ENCODE measurements at places on chromosomes 1 and 21.

DNA sequence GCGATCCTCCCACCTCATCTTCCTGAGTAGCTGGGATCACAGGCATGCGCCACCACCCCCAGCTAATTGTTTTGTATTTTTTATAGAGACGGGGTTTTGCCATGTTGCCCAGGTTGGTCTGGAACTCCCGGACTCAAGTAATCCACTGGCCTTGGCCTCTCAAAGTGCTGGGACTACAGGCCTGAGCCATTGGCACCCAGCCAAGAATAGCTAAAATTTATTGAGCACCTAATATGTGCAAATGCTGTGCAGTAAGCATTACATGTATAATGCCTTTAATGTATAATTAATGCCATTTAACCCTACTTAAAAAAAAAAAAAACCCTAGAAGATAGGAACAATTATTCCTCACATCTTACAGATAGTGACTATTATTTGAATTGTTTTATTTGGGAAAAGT, 42.9 kb downstream of the ZNF691 start:
- no peak for DNase-seq

- no peak for DNase-seq
These were observed 24.2 kb upstream of the CXADR start for GRCh38 chr21:17488620-17489019.

GRCh38 chr1:20142001-20142710, 3.0 kb downstream of the PLA2G2F start:
- DNase-seq: no peak

DNA sequence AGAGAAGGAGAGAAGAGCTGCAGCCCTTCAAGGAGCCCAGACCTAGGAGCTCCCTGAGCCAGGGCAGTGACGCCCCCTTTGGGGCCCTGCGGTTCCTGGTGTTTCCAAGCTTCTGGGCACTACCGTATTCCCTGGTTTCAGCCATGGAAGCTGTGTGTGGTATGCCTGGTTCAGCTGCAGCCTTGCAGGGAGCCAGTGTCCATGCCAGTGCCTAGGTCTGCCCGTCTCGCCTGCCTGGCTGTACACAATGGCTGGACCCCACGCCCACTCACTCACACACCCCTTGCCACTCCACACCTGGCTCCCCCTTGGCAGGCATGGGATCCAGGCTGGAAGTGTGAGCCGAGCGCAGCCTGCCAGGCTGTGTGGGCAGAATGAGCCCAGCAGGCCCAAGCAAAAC, 87.7 kb downstream of the ADARB1 start:
- DNase-seq: no peak

DNA sequence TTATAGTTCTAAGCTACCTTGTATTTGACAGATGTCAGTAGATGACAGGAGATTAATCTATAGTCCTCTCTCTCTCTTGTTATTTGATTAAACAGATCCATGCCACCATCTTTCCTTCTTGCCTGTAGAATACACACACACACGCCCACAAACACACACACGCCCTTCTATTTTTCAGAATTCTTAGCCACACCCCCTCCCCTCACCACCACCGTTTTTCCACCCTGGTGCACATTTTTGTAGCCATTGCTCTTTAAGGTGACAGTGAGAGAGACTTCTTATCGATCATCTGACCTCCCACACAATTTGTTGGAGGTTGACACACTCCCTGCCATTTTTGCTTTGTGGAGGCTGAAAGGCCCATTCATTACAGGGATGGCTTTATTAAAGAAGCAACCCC, 123.2 kb downstream of the NTNG1 start:
- no peak for DNase-seq

GRCh38 chr1:161168906-161169305, 2.7 kb downstream of the PPOX start:
- DNase-seq: no peak

GRCh38 chr1:52190500-52191252, 48.8 kb downstream of the ZFYVE9 start:
- DNase-seq: no peak

DNA sequence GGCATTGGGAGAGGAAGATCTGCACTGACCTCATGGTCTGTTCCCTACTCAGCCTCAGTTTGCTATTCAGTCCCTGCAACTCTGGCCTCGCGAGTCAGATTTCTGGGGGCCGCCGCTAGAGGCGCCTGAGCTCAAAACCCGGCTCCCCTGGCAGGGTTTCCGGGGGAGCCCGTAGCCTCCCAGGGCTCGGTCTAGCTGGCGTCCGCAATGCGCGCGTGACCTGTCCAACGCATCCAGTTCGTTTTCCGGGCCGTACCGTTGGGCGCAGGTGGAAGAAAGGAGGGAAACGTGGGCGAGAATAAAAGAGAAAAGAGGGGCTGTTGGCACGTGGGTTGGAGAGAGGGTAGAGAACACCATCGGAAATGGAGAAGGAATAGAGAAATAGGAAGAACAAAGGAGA, at the start of gene ADAM30:
TSS of gene ADAM30 (minus strand) at position 213 of the 400 bp plus-strand sequence. CDS start at position 34, 179 bp downstream.
- DNase-seq: no peak
